ENCODE measurements at places on chromosomes 11 and 22.

GRCh38 chr11:60825118-60825517 lies 16.8 kb upstream of the CCDC86 start:
- no peak for DNase-seq

DNA sequence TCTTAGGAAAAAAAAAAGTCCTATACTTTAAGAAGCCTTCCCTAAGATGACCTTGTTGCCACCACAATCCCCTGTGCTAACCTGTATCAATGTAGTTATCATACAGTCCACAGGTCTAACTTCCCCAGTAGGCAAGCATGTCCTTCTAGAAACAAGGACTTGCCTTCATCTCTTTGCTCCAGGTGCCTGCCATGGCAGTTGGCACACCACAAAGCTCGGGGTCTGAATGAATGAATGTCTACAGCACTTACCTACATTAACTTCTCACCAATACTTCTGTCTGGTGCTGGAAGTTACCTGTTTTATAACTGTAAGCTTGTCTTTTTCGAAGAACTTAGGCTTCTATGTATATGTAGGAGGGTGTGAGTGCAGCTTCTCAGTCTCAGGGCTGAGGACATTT lies 23.4 kb downstream of the CLPB start:
- no peak for DNase-seq

- peak; percentile 67 for DNase-seq
These were observed 657 bp upstream of the MAPK8IP2 start for GRCh38 chr22:50599816-50600455.

DNA sequence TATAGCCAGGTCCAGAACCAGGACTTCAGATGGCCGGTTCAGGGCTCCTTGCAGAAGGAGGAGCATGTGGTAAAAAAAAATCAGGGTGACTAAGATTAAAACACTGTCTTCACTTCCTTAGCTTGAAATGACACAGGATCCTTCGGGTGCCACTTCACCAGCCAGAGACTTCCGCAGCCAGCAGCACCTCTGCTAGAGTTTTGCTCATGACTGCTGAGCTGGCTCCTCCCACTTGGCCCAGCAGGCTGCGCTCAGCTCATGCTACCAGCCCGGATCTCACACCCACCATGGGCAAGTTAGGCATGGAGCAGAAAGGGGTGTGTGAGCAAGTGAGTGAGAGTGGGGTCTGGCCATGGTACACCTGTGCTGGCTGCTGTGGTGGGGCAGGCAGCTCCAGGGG lies 6.6 kb upstream of the MS4A18 start:
- no peak for DNase-seq

- DNase-seq: no peak
These were observed 82.6 kb downstream of the ADAMTS15 start for GRCh38 chr11:130531061-130531460.

- DNase-seq: no peak
These were observed 681.6 kb upstream of the ANO3 start for GRCh38 chr11:25650319-25650718.

DNA sequence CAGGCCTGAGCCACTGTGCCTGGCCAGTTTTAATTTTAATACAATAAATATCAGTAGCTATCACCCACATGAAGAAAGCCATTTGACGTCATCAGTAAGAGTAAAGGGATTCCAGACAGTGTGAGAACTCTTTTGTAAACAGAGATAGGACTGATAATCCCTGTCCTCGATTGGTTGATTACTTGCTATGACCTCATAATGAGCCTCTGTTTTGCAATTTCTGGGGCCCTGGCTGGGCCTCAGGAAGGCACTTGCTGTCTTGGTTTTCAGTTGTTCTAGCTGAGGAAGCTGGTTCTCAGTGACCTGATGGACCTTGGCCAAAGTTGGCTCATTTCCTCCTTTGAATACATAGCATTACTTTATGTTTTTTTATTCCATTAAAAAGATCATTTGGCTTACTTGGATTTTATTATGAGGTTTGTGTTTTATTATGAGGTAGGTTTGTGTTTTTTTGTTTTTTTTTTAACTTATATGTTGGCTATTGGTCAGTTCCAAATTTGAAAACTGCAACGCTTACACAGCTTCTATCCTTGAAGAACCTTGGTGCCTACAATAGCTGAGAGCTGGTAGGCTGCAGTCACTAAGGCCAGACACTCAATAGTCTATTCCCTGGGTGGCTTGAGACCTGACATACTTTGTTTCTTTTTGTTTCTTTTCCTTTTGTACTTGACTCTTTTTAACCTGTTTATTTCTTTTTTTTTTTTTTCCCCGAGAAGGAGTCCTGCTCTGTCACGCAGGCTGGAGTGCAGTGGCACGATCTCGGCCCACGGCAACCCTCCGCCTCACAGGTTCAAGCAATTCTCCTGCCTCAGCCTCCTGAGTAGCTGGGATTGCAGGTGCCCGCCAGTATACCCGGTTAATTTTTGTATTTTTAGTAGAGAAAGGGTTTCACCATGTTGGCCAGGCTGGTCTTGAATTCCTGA lies 20.0 kb downstream of the MARK2 start:
- no peak for DNase-seq

DNA sequence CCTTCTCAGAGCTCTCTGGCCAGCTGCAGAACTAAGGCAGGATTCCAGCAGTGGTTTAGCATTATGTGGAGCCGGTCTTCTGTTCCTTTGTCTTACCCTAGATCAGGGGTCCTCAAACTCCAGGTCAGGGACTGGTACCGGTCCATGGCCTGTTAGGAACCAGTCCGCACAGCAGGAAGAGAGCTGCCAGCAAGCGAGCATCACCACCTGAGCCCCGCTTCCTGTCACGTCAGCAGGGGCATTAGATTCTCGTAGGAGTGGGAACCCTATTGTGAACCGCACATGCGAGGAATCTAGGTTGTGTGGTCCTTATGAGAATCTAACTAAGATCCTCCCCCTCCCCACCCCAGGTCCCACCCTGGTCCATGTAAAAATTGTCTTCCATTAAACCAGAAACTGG lies 1.6 kb downstream of the OR10G7 start:
- no peak for DNase-seq

DNA sequence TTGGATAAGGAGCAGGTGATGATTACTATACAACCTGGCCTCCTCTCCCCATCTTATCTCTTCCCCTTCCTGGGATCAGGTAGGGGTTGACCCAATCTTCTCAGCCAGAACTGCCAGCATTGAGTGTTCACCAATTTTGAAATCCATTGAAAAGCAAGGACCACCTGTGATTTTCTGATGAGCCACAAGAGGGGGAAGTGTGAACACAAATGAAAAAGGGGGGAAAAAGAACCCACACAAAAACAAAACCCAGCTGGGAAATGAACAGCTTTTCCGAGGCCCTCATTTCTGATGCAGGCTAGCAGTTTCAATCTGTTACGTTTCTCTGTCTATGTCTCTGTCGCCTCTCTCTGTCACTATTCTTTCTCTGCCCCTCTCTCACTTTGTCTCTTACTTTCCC lies 161.9 kb downstream of the INSC start:
- no peak for DNase-seq

DNA sequence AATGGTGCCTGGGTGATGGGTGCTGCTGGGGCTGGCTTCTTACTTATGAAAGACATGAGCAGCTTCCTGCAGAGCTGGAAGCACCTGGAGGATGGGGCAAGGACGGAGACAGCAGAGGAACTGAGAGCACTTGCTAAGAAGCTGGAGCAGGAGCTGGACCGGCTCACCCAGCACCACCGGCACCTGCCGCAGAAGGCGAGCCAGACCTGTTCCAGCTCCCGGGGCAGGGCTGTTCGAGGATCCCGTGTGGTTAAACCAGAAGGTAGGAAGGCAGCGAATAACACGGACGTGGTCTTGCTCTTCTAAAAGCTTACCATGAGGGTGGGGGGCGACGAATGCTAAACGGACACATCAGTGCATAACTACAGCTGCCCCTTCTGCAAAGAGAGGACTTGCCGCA lies 9.3 kb downstream of the APOL5 start:
- DNase-seq: no peak

- DNase-seq: no peak
These were observed 5.6 kb downstream of the AHNAK start for GRCh38 chr11:62540804-62541701.

- DNase-seq: no peak
These were observed 216.3 kb upstream of the TBCEL start for GRCh38 chr11:120807414-120808150.

GRCh38 chr11:30800904-30801303 lies 214.8 kb upstream of the MPPED2 start:
- DNase-seq: no peak

DNA sequence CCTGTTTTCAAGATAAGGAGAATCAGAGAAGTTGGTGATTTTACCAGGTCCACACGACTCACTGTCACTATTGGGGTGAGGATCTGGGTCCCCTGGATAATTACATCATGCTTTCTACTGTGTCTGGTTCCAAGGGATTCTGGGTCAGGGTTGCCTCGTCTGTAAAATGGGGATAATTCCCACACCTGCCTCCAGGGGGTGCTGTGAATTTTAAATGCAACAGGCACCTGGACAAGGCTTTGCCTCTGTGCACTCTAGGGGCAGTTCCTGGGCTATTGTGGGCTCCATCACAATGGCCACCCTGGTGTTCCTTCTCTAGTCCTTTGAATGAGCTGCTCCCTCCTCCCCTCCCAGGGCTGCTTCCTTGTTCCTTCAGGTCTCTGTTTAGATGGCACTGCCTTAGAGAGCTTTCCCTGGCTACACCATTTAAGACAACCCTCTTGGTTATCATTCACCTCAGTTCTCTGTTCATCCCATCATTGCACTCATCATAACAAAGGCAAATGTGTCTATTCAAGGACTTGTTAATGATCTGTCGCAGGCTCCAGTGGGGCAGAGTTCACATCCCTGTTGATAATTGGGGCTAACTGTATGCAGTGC lies 178.6 kb downstream of the MIAT start:
- DNase-seq: peak; percentile 35

DNA sequence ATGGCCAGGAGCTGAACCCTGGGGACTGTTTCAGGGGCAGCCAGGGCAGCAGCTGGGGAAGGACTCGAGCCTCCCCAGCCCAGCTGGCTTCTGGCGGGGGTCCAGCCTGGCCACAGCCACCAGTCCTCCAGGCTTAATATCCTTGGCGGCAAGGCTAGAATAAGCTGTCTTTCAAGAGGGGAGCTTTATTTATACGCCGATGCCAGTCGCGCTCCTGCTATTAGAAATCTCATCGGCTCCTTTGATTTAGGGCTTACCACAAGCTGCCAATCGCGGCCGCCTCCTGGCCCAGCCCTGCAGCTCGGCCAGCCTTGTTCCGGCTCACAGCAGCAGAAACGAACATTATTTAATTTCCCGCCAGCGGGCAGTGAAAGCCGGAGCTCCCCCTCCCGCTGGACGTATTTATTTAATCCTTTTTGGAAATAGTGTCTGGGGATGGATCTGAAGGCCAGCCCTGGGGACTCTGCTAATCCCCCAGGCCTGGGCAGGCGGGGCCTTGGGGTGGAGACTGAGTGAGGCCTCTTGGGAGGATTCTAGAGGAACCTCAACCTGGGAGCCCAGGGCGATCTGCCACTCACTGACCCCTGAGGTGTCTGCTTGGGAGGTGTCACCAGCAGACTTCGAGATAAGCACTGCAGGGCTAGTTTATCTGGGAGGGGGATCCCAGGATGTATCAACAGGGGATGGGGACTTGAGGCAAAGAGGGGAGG lies 363.1 kb downstream of the MN1 start:
- DNase-seq: no peak

- DNase-seq: no peak
These were observed 1.7 kb downstream of the TM7SF2 start for GRCh38 chr11:65113361-65113756.

DNA sequence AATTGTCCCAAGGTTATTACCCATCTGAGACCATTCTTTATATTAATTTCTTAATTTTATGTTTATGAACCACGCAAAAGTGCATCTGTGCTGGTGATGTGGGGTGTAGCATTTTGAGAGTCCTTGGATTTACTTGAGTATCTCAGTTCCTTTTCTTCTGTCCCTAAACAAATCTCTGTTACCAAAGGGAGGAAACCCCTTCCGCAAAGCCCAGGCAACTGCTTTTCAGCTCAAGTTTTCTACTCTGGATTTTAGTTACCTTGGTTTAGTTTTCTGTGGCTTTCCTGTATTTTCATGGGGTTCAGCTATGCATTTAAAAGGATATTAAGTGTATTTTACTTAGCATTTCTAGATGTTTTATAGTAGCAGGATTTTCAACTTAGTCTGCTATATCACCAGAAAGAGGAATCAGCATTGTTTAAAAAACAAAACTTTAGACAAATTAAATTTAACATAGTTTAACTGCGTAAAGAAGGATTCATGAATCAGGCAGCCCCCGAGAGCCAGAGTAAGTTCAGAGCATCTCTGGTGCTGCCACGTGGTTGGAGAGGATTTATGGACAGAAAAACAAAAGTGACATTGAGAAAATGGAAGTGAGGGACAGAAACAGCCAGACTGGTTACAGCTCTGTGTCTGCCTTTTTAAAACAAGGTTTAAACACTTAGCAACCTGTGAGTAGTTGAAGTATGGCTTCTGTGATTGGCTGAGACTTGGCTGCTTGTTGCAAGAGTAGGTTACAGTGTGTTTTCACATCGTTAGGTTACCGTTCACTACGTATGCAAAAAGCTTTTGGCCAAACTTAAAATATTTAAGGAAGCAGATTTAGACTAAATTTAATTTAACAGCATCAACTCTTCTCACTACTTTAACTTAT lies 9.6 kb downstream of the ADM start:
- DNase-seq: no peak

- DNase-seq: no peak
These were observed 28.2 kb downstream of the MS4A10 start for GRCh38 chr11:60813324-60813723.

DNA sequence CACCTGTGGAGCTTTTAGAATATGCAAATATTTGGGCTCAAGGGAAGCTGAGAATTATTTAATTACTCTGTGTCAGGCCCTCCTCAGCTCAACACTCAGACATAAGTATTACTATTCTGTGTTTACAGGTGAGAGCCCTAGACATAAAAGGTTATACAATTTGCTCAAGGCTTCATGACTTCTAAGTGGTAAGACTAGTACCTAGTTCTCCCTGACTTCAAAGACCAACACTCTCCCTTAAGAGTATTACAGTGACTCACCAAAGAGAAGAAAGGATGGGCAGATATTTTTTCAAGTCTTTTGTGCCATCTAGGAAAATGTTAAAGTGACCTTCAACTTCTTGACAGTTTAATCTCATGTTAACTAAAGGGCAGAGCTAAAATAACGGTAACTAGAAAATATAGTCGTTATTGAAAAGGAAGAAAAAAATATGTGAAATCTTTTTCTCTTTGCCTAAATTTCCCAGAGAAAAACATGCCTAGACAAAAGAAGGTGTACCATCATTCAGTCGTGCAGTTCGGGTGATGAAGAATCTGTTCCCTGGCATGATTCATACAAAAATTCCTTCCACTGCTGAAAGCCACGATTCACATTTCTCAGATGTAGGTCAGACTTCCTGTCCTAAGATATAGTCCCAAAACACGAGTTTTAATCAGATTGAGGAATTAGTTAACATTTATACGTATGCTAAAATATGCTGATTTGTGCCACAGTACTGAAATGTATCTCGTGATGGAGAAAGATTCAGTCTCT lies 849.1 kb upstream of the API5 start:
- no peak for DNase-seq

DNA sequence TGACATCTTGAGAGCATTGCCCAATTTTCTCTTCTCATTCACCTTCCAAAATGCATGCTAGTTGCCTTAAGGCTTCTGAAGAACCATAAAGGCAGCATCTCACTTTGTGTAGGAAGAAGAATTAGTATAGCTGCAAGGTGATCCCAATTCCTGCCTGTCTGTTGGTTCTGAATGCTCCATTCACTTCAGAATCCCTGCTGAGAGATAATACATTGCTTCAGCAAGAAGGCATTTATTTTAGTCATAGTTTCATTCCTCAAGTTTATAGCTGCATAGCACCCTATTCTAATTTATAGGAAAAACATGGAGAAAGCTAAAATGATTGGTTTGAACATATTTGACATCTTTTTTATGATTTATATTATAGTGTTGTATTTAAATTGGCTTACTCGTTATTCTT lies 181.3 kb downstream of the METTL15 start:
- DNase-seq: no peak
